ENCODE measurements at places on chromosomes 4 and X.

GRCh38 chr4:112141366-112142138 lies 3.7 kb upstream of the FAM241A start:
- no peak for DNase-seq

- no peak for DNase-seq
These were observed 21.2 kb upstream of the ANTXR2 start for GRCh38 chr4:80094191-80094590.

DNA sequence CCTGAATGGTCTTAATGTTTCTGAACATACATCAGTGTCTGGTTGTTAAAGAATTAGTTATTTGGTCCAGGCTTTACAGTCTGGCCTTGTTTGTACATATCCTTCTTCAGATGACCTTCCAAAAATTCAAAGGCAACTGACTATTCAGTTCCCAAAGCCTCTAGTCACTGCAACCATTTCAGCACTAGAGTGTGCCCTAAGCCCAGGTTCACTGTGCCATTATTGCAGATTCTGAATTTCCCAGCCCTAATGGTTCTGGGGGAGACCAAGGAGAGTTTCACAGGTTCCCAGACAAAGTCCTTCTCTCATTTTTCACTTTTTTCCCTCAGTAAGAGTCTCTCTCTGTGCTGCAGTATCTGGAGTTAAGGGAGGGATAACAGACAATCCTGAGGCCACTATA lies 235.8 kb downstream of the TRAM1L1 start:
- no peak for DNase-seq

DNA sequence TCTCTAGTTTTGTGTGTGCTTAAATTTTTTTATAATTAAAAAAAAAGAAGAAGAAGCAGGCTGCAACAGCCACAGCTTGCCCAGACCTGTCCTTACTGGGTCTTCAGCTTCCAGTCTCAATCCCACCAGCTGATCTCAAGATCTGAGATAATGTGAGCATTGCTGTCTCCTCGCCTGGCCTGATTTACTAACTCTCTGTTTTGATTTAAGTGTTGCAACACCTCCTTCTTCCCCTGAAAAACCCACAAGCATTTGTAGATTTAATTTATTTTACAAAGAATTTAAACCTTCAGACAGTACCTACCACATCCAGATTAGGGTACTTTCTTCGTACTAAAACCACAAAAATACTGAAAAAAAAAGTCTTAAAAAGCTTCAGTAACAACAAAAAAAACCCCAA lies 38.0 kb downstream of the FAM241A start:
- DNase-seq, result no peak

GRCh38 chr4:37885496-37885895 lies 5.4 kb upstream of the TBC1D1 start:
- no peak for DNase-seq

GRCh38 chrX:153539979-153540358 lies 22.5 kb downstream of the ATP2B3 start:
- no peak for DNase-seq

DNA sequence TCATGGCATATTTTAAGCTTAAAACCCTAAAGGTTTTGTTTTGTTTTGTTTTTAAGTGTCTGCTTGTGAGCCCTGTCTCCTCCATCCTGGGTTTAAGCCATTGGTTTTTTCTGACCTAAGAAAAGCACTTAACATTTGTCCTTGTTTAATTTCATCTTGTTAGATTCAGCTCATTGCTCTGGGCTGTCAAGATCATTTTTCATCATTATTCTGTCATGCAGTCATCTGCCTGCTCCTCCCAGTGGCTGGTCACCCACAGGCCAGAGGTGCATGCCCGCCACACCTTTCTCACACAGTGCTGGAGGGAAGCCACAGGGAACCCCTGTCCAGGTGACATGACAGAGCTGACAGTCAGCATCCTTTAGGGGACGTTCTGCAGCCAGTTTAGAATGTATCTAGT lies 11.7 kb upstream of the REELD1 start:
- DNase-seq, result no peak

GRCh38 chr4:187166886-187167512 lies 443.3 kb upstream of the FAT1 start:
- no peak for DNase-seq

DNA sequence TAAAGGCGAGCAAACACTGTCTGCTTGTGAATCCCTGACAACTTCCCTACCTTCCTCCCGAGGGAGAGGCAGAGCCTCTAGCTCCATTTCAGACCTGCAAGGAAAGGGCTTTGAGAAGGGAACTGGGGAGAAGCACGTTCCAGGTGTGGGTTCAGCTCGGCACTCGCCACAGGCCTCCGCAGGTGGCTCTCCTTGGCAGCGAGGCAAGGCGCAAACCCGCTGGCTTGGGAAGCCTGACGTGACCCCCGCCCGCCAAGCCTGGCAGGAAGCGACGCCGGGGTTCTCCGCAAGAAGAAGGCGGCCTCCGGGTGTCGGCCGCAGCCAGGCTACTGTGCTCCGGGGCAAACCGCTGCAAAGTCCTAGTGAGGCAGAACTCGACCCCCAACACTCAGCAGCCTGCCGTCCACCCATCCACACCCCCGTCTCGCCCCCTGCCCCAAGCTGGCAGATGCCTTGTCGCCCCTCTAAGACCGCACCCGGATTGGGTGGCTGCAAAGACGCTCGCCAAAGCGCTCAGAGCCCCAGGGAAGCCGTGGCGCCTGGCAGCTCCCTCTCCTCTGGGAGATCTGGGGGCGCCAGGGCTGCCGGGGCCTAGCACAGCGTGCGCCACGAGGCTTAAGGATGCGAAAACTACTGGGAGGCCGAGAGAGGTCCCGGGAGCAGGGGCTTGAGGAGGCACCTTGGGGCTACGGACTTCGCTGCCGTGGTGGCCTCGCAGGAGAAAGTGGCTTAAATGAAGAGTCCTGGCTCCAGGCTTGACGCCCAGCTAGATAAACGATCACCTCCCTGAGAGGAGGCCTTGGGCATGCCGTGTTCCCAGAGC lies 21.8 kb downstream of the NKX3-2 start:
- no peak for DNase-seq

DNA sequence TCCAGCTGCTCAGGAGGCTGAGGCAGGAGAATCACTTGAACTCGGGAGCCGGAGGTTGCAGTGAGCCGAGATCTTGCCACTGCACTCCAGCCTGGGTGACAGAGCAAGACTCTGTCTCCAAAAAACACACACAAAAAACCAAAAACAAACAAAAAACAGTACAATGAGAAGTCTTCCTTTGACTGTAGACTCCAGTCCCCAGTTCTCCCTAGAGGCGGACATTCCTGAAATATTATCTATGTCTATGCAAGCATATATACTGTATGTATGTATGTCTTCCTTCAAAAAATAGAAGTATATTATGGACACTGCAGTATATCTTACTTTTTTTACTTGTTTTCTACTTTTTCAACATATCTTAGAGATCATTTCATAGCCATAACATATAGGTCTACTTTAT lies 10.2 kb upstream of the FGF2 start:
- DNase-seq, result no peak

GRCh38 chr4:23766344-23766743 lies 123.5 kb downstream of the PPARGC1A start:
- DNase-seq, result no peak

- no peak for DNase-seq
These were observed 198.2 kb upstream of the PSAPL1 start for GRCh38 chr4:7632971-7633370.

- DNase-seq, result no peak
These were observed 1.8 kb downstream of the CCSER1 start for GRCh38 chr4:90128961-90129495.
